Stimulated activated CD4-positive, alpha-beta T cell treated with anti-CD3 and anti-CD28 coated beads, Interleukin-2, amount 100 ng/mL, for 24 hours (primary cell): ENCODE measurements at places on chromosomes 11 and 22.

DNA sequence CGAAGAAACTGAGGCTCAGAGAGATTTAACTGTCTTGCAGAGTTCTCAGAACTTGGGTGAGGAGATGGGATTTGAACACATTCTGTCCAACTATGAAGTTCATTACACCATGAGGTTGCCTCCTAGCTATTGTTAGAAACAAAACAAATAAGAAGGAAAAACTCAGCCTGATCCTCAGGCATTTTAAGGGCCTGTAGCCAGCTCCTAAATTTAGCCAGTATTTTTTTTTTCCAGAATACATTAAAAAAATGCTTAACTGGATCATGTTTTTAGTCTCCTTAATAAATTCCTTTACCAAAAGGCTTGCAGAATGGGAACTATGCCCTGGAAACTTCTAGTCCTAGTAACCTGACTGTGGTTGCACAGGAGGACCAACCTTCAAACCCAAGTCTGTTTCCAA lies 212.0 kb downstream of the CSNK2A3 start:
- DNase-seq: no peak

DNA sequence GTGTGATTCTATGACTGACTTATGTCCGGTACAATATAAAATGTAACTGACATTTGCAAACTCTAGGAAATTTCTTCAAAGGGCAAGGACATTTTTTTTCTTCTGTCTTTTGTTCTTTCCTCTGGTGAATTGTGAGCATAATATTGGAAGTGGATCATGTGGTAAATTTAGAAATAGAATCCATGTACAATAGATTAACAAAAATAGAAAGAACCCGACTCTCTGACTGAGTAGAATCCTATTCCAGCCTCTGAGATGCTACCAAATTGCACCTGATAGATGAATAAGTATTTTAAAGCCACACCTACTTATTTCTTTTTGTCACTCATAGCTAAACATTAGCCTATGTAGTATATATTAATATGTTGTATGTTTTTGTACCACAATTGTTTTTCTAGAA lies 860.3 kb downstream of the LUZP2 start:
- no peak for DNase-seq

GRCh38 chr11:121767433-121767832 lies 314.7 kb upstream of the SORL1-AS1 start:
- DNase-seq: no peak

- DNase-seq: no peak
Observed at GRCh38 chr11:97722065-97722464, 1298.7 kb upstream of the CNTN5 start.

DNA sequence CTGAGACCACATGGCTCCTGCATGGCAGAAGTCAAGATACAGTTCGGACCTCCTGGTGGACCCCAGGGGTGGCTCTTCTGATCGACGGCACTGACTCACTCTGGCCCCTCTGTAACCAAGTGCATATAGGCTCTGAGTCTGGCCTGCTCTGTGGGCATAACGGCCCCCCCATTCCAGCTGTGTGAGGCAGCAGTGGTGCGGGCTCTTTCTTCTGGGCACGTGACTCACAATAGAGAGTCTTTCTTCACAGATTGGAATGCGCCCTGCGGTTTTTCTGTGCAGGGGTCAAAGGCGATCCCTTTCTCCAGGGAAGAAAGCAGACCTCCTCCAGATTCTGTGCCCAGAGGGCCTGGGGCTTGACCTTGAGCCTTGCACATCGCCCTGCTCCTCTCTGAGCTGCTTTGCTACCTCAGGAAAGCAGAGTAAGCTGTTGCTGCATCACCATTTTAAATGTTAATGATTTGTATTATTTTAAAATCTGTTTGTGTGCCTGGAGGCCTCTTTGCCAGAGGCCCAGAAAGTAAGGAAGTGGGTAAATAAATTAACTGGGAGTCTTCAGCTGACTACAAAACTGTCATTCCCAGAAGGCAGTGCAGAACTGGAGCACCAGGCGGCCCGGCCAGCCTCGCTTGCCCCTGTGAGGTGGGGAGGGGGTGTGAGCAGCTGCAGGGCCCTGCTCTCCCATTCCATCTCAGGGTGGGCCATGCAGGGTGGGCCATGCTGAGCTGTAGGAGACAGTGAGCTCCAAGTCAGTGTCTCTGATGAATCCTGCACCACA lies 199.0 kb downstream of the GRIK4 start:
- DNase-seq: no peak

- no peak for DNase-seq
Observed at GRCh38 chr11:114987186-114987760, 308.9 kb downstream of the NXPE2 start.

GRCh38 chr11:19122960-19123615 lies 6.1 kb downstream of the ZDHHC13 start:
- no peak for DNase-seq

- no peak for DNase-seq
Observed at GRCh38 chr11:83836883-83837654, 550.9 kb upstream of the CCDC90B start.

- no peak for DNase-seq
Observed at GRCh38 chr11:22797047-22797446, 32.6 kb downstream of the SVIP start.

DNA sequence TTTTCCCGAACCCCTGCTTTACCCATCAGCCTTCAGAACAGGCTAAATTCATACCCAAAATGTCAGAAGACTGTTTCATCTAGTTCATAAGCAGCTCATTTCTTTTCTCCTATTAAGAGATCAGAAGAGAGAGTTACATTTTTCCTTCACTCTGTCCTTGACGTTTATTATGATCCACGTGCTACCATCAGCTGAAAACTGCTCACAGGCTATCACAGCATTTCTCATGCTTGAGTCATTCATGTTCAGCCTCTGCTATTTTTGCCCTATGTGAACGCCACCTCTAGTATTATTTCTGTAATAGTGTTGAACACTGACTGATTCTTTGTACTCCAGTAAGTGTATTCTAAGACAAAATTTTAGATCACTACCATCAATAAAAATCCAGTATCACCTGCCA lies 51.9 kb downstream of the SLC1A2 start:
- no peak for DNase-seq

DNA sequence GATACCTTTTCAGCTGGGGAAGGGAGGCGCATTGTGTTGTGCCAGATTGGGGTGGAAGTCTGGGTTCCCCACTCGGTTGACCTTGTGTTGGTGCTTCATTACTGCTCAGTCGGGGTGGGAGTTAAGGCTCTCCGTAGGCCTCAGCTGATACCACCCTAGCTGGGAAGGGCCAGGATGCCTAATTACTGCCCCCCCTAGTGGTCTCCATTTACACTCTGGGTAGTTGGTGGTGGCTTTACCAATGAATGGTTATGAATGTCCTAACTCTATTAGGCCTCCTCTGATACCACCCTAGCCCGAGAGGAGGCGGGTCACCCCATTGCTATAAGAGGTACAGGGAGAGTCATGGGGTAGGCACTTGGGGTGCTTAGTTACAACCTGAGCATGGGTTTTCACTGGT lies 27.5 kb upstream of the HIKESHI start:
- DNase-seq: no peak

DNA sequence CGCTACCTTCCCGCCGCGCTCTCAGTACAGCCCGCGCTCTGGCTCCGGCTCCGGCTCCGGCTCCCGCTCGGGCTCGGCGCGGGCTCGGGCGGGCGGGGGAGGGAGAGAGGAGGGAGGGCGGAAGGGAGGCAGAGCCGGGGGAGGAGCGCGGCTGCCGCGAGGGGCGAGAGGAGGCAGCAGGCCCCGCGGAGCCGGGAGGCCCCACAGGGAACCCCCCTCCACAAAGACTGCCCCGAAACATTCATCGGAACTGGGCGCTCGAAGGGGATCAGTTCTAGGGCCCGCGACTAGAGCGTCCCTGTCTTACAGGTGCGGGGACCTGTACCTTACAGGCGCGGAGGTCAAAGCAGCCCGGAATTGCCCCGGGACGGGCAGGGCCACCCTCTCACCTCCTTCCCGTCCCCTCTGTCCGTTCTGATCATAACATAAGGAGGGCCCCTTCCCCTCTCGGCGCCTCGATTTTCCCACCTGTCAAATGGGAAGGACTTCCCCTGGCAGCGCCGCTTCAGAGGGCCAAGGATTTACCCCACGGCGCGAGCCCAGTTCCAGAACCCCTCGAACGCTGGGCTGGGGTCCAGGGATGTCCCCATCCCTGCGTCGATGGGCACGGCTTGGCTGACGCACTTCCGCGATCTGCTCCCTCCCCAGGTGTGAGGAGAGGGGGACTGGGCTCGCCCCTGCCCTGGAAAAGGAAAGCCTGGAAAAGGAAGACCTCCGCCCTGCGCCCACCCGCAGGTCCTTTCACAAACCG lies at the start of gene SHISA8:
TSS of gene SHISA8 (minus strand) at position 40 of the 751 bp plus-strand sequence. CDS start 407 bp downstream, outside the sequence.
- DNase-seq: peak; percentile 59

DNA sequence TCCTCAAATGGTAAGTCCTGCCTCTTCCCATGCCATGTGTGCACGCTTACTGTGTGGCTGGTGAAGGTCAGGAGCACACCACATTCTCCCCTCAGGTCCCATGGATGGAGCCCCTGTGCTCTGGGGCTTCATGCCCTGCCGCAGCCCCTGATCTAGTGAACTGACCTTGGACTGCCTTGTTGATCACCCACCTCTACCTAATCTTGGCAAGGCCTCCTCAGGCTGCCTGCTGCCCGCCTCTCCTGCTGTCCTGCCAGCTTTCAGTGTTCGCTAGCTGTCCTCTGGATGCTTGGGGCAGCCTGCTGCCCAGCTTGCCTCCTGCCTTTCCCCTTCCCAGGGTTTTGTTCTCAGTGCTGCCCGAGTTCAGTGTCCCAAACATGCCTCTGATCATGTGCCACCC lies 38.1 kb downstream of the CABIN1 start:
- no peak for DNase-seq

- peak; percentile 8 for DNase-seq
Observed at GRCh38 chr22:49296561-49296960, 531.1 kb downstream of the BRD1 start.

DNA sequence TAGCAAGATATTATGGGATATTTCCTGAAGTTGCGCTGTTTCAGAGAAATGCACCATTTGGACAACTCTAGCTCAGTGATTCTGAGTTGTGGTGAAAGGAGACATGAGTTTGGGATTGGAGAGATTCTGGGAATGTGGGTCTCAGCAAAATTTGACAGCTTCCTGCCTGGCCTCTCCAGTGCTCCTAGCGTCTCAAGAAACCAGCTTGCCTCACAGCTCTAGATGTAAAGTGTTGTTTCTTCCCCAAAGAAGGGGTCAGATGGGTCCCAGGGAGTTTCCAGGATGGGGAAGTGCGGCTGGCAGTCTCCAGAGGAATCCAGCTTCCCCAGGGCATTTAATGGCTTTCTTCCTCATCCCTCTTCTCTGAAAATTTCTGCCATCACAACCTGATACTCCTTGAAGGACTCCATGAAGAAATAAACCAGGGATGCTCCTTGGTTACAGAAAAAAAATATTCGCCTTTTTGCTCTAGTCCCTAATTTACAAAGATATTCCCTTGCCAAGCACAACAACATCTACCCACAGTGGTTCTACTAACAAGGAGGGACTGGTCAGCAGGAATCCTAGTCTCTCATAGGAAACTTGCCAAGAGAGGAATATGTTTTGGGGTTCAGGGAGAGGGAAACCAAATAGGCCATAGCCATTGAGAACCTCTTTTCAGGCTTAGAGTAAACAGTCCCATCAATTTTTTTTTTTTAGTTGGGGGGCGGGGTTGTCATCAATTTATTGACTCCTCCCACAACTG lies 185.4 kb upstream of the E2F8 start:
- no peak for DNase-seq

DNA sequence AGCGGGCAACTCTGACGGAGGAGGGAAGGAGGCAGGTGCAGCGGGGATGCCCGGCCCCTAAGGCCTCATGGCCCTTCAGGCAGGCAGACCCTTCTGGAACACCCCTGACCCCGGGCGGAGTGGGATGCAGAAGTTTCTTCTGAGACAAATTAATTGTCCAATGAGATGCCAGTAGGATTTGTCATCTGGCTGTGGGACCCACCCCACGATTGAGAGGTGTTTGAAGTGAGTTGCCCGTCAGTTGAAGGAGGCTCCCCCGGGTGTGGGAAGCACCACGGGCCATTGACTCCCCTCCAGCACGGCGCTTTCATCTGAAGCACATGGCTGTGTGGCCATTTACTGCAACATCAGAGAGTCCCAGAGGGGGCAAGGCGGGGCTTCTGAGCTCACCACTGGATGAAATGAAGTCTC lies 527.8 kb downstream of the BRD1 start:
- DNase-seq: no peak
